NCI-H2081 treated with DMSO at 0.1 percent for 48 hours (cell line): ENCODE measurements at places on chromosomes 6 and 20.

GRCh38 chr20:60011512-60012507 is 53.6 kb downstream of the CDH26 start:
- no peak for DNase-seq

- DNase-seq = no peak
Measured at GRCh38 chr6:42688281-42688680, 34.1 kb downstream of the PRPH2 start.

- no peak for DNase-seq
Measured at GRCh38 chr20:20366551-20366875, 1.4 kb upstream of the INSM1 start.

GRCh38 chr6:43435682-43436437 is 8.5 kb downstream of the ABCC10 start:
- no peak for DNase-seq

- DNase-seq = no peak
Measured at GRCh38 chr6:157488716-157489118, 107.7 kb downstream of the ZDHHC14 start.

DNA sequence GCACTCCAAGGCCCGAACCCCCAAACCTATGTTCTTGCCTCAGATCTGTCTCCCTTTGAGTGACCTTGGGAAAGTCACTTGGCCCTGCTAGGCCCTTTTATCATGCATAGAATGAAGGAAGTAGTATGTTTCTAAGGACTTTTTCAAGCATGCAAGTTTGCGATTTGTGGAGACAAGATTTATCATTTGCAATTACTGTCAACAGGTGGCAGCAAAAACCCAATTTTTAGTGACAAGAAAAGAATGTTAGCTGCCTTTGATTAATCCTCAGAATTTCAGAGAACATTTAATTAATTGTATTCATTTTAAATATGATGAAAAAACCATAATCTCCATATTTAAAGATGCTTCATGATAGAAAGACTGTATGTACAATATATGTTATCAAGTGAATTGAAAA is 28.3 kb upstream of the PREP start:
- DNase-seq = no peak

DNA sequence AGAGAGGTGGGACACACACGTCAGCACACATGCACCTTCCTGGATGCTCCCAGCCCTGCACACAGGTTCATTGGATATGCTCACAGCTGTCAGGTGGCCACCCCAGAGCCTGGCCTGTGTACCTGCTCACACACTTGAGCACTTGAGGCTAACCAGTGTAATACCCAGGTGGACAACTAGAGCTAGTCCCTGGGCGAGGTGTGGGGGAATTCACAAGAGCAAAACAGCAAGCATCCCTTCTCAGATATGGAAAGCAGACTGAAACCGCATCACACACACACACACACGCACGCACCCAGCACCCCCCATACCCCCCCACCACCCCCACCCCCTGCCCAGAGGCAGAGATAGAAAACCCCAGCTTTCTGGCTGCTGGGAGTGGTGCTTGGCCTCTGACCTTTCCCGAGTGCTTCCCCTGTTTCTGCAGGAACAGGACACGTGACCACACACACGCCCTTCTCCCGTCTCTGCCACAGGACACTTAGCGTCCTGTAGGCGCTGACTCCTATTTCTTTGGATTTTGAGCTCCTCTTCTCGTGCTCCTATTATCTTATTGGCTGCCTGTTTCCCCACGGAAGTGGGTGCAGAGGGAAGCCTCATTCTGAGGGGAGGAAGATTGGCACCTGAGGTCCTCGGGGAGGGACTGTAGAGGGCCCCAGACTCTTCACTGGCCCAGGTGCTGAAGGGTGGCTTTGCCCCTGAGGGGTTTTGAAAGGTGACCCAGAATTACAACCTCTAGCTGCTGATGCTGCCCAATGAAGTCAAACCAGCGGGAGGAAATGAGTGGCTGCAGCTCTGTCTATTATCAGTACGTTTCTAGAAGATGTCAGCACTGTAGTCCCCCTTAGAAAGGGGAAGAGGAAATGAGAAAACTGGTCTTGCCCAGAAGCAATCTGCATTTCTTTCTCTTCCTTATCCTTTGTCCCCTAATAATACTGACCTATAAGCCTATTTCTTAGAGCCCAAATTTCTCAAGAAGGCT is 65.8 kb downstream of the SYTL3 start:
- no peak for DNase-seq

DNA sequence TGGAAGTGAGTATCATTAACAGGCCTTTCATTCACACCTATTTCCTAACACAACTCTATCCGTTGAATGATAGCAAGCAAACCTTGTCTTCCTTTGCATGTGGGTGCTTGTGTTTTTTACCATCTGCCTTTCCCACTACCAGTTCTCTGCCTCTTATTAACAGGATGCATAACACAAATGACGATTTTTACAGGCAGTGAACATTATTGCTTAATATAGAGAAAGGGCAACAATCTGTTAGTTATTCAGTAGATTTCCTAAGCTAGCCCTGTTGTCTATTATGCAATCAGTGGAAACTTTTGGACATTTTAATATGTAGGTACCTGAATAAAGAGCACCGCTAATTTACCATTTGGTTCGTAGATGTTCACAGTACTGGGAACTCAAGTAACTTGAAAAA is 348.8 kb upstream of the PLCB4 start:
- DNase-seq = no peak

GRCh38 chr20:56940466-56940865 is 311.4 kb downstream of the TFAP2C start:
- DNase-seq = no peak

DNA sequence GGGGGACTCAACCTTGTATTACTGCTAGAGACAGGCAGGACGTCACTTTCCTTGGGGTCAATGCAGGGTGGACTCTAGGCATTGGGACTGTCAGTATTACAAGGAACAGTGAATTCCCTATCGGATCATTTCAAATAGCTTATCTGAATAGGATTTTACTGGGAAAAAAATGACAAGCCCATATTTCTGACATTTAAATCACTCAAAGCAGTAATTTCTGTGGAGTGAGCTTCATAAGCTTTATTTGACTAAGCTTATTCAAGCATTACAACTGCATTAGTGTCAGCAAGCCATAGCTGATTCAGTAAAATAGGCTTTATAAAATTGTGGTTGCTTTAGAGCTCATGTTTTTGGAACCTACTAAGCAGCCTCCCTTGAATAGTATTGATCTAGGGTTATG is 44.3 kb downstream of the TRDN start:
- DNase-seq = no peak

GRCh38 chr20:16390991-16391390 is 182.3 kb downstream of the KIF16B start:
- DNase-seq = no peak

DNA sequence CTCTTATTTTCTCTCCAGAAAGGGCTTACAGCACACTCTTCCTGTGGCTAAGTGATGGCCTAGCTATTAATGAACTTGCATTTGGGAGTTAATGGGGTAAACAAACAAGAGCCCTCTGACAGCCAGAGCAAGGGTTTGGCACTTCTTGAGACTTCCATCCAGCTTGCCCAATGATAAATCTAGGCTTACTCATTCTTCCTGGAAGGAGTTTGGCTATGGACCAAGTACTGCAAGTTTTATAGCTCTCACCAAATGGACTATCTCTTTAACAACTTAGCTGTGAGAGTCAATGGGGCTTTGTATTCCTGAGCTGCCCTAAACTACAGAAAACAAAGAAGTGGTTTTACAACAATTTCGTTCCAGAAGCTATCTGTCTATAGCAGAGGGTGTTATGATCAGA is 16.7 kb upstream of the PI3 start:
- DNase-seq = no peak

DNA sequence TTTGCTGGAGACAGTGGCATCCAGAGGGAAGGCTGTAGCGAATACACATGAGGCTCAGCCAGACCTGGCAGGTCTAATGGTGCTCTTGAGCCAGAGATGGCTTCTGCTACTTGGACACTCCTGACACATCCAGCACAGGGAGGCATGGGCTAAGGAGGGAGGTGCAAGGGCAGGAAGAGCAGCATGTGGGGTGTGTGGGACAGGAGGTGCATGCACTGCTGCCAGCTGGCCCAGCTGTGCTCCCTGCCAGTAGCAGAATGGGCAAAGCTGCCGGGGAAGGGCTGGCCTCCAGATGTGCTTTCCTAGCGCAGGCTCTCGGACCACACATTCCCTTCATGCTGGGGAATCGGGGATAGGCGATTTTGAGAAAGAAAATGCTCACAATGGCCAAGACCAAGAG is 309.2 kb downstream of the CDC5L start:
- no peak for DNase-seq

DNA sequence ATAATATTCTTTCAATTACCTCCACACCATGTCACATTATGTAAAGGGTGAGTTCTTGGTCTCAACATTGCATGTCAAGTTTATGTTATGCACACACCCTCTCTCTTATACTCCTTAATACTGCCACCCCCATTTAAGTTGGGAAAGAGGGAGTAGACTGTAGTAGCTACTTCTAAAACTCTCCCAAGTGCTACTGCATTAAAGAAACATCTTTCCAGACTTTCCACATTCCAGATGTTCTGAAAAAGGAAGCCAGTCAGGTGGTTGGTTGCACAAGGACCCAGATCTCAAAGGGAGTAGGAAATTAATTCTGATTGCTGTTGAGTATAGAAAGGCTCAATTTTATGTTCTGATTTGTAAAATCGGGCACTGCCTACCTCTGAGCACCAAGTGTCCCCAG is 419.5 kb downstream of the CD83 start:
- no peak for DNase-seq

DNA sequence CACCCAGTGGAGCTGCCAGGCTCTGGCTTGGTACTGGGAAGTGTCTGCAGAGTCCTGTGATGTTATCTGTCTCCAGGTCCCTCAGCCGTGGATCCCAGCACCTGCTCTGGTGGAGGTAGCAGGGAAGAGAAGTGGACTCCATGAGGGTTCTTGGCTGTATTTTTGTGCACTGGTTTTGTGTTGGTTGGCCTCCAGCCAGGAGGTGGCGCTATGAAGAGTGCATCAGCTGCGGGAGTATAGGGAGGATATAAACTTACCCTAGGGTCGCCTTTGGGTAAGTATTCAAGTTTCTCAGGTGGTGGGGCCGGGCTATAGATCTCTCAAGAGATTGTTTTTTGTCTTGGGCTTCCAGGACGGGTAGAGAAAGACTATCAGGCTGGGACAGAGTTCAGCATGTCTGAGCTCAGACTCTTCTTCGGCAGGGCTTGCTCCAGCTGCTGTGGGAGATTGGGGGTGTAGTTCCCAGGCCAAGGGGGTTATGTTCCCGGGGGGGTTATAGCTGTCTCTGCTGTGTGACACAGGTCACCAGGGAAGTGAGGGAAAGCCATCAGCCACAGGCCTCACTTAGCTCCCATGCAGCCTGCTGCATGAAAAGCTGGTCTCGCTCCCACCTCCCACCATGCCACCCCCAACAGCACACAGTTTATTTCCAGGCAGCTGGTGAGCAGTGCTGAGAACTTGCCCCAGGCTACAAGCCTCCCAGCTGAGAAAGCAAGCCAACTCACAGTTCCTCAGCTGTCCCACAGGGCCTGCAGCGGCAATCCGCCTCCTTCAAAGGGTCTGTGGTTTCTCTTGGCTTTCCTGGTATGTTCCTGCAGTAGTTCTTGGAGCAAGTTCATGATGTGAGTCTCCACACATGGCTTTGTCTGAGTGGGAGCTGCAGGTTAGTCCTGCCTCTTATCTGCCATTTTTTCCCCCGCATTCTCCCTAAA is 115.7 kb downstream of the AIG1 start:
- no peak for DNase-seq

- no peak for DNase-seq
Measured at GRCh38 chr6:166786704-166787293, 159.7 kb upstream of the RPS6KA2 start.

DNA sequence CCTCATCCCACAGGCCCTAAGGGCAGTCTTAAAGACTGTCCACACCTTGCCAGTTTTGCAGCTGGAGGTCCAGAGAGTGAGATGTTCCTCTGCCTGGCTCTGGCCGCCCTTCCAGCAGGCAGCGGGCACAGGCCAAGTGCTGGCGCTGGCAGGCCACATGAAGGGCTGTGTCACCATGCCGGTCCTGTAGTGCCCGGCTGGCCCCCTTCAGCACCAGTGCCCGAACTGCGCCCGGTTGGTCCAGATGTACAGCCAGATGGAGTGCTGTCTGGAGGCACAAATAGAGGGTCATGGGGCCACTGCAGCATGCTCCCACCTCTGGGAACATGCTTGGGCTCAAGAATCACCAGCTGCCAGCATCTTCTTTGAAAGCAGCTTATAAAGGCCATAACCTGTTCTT is 3.8 kb downstream of the NFKBIE start:
- DNase-seq = no peak

DNA sequence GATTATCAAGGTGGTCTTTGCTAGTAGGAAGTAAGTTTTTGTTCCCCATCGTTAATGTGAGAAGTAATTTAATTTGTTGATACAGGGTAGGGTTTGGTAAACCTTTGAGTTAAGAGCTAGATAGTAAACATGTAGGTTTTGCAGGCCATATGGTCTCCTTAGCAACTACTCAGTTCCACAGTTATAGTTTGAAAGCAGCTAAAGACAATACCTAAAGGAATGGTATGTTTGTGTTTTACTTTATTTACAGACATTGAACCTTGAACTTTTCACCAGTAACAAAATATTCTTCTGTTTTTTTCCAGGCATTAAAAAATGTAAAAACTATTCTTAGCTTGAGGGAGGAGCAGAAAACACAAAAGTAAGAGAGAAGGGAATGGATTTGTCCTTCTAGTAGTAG is 1.7 kb downstream of the CAP2 start:
- DNase-seq = no peak

- no peak for DNase-seq
Measured at GRCh38 chr6:74346936-74347535, 651.0 kb downstream of the CD109 start.

GRCh38 chr6:129908356-129908755 is 47.2 kb upstream of the TMEM244 start:
- no peak for DNase-seq

- DNase-seq = no peak
Measured at GRCh38 chr20:15287329-15287728, 949.9 kb upstream of the FLRT3 start.

GRCh38 chr20:9498322-9498721 is 16.1 kb upstream of the LAMP5 start:
- no peak for DNase-seq

DNA sequence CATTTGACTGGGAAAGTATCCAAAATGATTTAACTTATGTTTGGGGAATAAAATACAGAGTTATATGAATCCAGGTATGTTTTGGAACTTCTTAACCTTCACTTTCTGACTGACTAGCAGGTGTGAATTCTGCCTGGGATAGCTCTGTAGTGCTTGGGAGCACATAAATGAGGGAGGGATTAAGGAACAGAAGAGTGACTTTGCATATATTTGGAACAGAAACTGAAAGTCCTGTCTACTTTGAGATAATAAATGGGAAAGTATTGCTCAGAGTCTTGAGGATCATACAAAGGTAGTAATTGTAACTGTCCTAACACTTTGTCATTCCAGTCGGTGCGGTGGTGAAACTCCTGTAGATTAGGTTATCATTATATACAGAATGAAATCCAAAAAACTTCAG is 317.6 kb downstream of the RIMS1 start:
- DNase-seq = no peak
